ENCODE measurements at places on chromosomes 12 and 14. TPM values are rescaled to one million over a fixed set of nuclear protein-coding genes. Genes with fewer than 3 reads are reported as not detected.

FAIM2 gene
- total RNA-seq, result not detected

ACSM4 gene
- not detected for total RNA-seq

KLHL42 gene
- total RNA-seq, result 32.4 TPM

LRP1-AS gene
- total RNA-seq, result not detected

TMPRSS12 gene
- not detected for total RNA-seq

ZBTB42 gene
- 3.1 TPM for total RNA-seq

PLEKHG7 gene
- not detected for total RNA-seq

GAS2L3 gene
- total RNA-seq, result 58.5 TPM

RAD51B gene
- 26.6 TPM for total RNA-seq

COX8C gene
- not detected for total RNA-seq

PPM1H gene
- total RNA-seq, result 2.0 TPM

BICD1 gene
- 21.1 TPM for total RNA-seq

TTC7B gene
- 62.5 TPM for total RNA-seq

FITM1 gene
- total RNA-seq, result 0.27 TPM

CEP170B gene
- 30.2 TPM for total RNA-seq

DDX51 gene
- 12.3 TPM for total RNA-seq

FCF1 gene
- 72.6 TPM for total RNA-seq

SPTB gene
- total RNA-seq, result under 0.01 TPM

Measured in thoracic aorta endothelial cell (primary cell).